ENCODE measurements at places on chromosomes 4 and X.

DNA sequence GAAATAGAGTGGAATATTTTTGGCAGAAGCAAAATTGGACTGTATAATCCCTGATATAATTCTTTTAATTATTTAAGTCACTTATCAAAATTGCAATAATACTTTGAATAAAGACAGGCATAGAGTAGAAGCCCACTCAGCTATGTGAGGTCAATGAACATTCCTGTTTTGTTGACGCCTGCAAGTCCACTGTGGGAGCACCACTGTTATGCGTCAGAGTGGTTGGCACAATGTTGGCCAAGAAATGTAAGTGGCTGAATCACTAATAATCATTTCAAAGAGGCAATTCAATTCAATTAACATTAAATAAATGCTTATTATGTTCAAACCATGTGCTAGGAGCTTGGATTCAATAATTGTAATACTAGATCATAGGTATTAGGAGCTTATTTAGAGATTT lies 221.0 kb downstream of the SPCS3 start:
- no peak for DNase-seq

- DNase-seq: no peak
Observed at GRCh38 chr4:139854668-139855403, 189.2 kb downstream of the MGST2 start.

DNA sequence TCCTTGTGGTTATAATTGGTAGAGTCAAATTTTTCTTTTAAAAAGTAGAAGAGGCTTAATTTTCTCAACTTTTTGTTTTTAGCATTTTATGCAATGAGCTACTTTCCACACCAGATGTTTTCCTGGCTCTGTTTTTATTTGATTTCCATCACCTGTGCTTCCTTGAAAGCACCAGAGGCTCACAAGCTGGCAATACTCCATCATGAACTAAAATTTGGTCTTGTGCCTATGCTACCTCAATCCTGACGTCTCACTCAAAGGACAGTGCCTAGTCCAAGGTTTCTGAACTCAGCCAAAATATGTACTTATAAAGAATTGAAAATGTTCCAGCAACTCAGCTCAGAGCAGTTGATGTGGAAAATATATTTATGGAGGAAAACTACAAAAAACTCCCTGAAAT lies 914.0 kb upstream of the PRKX start:
- no peak for DNase-seq

DNA sequence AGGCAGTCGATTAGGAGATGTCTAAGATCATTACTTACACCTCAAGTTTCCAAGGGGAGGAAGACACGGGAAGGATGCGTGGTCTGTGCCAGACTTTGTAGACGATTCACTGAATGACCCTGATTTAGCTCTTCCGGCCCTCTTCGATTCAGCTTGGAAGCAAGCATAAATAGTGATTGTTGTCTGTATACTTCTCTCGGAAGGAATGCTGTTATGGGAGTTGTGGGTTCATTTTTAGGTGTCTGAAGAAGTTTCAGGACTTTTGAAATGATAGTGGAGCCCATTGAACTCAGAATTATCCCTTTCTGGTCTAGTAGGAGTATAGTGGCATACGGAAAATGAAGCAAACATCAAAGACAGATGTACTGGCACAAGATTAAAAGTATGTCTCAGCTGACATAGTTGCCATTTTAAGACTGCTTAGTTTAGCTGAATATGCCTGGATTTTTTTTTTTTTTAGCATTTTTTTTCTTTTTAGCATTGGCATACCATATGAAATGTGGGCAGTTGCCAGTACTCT lies 1.0 kb upstream of the ANKRD17 start:
- DNase-seq: no peak

DNA sequence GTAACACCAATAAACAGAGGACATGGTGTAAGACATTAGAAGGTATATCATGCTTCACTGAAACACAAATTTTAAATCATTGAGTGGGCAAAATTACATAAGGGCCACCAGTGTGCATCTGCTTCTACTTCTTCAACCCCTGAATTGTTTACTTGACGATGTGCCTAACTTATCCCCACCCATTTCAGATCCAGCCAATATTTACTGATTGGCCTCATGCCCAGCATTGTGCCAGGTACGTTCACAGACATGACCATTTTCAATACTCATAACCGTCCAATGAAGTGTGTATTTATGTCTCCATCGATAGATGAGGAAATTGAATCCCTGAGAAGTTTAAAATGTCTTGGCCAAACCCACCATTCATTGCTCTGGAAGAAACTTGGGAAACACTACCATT lies 208.3 kb upstream of the MID1 start:
- DNase-seq: no peak

DNA sequence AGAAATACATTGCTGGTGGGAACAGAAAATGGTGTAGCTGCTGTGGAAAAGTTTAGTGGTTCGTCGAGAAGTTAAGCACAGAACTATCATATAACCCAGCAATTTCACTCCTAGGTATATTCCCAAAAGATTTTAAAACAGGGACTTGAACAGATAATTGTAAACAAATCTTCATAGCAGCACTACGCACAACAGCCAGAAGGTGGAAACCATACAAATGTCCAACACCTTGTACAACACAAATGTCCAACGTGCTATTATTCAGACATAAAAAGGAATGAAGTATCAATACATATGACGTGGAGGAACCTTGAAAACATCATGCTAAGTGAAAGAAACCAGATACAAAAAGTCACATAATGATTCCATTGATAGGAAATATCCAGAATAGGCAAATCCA lies 37.9 kb downstream of the CUL4B start:
- DNase-seq: no peak

GRCh38 chrX:111779582-111779981 lies 96.4 kb upstream of the TRPC5OS start:
- DNase-seq: no peak

- DNase-seq: no peak
Observed at GRCh38 chr4:115580901-115581300, 467.5 kb upstream of the NDST4 start.

GRCh38 chr4:40909363-40909876 lies 159.7 kb downstream of the NSUN7 start:
- DNase-seq: no peak

DNA sequence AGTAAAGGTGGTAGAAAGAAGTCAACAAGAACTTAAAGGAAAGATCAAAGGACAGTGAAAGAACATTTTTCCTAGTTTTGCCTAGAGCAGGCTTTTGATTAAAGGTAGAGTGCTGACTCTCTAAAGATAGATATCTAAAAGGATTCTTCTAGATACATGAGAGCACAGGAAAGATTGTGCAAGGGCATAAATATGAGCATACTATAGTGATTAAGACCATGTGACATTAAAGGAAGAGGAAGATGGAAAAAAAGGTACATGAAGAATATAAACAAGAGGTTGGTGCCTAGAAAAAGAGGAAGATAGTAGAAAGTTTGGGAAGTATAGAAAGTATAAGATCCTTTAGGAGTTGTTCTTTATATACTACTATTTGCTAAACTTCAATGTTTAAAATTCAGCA lies 26.1 kb upstream of the TET2 start:
- no peak for DNase-seq

DNA sequence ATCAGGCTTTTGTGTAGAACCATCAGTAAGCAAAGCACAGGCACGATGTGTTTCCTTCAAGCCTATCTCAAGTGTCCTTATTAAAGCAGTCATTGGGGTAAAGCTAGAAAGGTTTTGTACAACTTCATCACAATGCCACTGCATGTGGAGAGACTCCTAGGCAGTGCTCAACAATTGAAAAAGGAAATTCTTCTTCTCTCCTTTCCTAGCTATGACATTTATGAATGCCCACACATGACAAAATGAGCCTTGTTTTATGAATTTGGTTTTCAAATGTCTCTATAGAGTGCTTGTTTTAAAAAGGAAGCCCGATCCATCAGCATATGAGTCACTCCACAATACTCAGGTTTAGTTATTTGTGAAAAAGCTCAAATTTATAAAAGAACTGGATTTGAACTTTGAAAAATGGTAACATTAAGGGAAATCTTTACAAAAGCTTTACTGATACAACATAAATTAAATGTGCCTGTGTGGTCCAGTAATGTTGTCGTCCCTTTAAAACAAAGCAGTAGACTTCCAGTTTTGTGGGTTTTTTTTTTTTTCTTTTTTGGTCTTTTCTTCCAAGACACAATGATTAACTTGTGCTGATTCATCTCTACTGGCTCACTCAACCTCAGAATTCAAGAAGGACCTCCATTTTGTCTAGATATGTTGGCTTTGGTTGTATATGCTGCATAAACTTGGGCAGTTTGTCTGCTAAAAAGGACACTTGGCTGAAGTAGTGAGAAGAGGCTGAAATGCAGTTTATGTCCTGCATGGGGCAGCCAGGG lies 273.8 kb downstream of the GASK1B start:
- no peak for DNase-seq

DNA sequence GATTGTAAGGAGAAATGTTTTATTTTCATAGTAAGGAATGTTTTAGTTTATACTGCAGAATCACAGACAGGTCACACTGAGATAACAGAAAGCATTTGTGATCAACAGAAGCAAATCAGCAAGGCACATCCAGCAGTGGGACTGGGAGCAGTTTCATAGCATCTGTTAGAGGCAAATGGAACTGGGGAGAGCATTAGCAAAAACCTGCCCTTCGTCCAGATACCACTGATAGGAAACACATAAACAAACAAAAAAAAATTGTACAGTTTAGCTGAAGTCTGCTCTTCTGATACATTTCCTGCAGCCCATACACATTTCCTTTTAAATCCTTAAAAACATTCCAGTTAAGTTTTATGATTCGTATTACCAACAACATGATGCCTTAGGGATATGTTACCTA lies 374.3 kb downstream of the PCDH7 start:
- DNase-seq: no peak

- no peak for DNase-seq
Observed at GRCh38 chrX:30533266-30533665, 44.3 kb downstream of the TASL start.

Data from stimulated activated CD8-positive, alpha-beta memory T cell treated with anti-CD3 and anti-CD28 coated beads, Interleukin-4, amount 100 ng/mL, for 4 hours (primary cell).